ENCODE measurements at places on chromosomes 16 and 17.

- no peak for DNase-seq
Measured at GRCh38 chr17:61400066-61400716, 548 bp downstream of the TBX2 start.

DNA sequence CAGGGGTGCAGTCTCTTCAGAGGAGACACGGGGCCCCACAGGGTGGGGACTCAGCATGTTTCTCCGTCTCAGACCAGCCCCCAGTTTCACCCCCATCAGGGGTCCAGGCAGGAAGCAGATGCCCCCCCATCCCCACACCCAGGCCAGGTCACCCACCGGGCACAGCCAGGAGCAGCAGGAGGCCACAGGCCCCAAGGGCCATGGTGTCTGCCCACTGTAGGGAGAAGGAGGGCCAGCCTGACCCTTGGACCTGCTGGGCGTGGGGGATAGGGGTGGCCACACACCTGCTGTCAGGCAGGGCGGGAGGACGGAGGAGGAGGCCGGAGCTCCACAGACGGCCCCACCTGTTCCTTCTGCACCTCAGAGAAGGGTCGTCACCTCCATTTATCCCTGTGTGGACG lies at the start of gene TPSG1:
Gene TPSG1, minus strand, starts transcription at position 218 of the 401 bp plus-strand sequence. Its CDS starts 16 bp downstream, at position 202.
- no peak for DNase-seq

- no peak for DNase-seq
Measured at GRCh38 chr16:85550953-85551924, 61.9 kb upstream of the GSE1 start.

DNA sequence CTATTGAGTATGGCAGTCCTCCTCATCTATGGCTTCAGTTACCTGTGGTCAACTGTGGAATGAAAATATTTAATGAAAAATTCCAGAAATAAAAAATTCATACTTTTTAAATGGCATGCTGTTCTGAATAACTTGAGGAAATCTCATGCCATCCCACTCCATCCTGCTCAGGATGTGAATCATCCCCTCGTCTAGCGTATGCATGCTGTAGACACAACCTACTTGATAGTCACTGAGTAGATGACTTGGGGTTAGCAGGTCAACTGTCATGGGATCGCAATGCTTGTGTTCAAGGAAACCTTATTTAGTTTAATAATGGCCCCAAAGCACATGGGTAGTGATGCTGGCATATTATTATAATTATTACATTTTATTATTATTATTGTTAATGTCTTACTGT lies 4.8 kb upstream of the VAC14 start:
- DNase-seq, result no peak

DNA sequence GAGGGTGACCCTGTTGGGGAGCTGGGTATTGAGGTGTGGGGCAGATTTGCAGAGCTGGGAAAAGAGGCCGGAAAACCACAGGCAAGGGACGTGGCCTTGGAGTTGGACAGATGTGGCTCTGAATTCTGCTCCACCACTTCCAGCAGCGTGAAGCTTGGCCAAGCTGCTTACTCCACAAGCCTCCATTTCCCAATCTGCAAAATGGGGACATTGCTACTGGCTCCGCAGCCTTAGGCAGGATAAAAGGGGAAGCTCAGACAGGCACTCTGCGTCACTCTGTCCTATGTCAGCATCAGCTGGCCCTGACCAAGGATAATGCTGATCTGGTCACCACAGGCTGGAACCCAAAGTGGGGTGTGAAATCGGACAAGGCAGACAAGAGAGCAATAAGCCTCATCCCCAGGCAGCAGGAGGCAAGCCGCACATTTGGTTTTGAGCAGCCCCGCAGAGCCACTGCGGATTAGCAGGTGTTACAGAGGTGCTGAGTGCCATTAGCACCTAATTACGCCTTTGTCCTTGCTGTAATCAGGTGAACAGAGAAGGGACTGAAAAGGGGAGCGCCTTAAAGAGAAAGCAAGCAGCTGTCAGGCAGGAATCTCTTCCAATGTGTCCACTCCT lies 54.8 kb downstream of the SDK2 start:
- DNase-seq, result no peak

GRCh38 chr17:9520649-9521048 lies 55.0 kb downstream of the STX8 start:
- DNase-seq, result no peak

GRCh38 chr16:55666012-55666411 lies 10.2 kb downstream of the SLC6A2 start:
- DNase-seq, result no peak

DNA sequence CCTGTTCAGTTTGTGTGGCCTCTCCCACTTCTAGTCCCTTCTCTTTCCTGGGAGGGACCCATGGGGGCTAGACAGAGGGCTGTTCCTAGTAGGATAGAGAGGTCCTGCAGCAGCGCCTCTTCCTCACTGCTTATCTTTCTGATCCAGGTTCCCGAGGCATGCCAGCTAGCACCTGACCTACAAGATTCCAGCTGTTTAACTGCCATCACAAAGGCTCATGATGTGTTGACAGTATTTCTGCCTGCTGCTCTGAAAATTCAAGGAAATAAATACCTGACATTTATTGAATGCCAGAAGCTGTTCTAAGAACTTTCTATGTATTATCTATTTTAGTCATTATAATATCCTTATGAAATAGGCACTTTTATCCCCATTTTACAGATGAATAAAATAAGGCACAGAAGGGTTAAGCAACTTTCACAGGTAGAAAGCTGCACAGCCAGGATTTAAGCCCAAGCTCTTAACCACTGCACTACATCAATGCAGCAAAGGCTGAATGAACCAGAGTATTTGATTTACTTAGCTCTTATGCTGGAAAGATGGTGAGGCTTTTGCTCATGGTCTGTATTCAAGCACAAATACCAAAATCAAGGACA lies 38.8 kb downstream of the HEATR6 start:
- DNase-seq, result no peak

DNA sequence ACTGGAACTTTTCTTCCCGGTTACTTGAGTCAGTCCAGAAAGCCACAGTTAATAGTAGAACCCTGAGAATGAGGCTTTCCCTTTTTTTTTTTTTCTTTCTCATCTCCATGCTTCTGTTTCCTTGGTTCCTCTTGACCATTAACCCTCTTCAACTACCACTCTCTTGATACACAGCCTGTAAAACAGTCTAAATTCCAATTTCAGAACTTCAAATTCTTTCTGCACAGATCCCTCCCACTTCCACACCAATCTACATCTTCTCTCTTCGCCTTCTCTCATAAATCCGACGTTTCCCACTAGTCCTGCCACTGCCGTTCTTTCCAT lies 588 bp downstream of the METTL16 start:
- no peak for DNase-seq

DNA sequence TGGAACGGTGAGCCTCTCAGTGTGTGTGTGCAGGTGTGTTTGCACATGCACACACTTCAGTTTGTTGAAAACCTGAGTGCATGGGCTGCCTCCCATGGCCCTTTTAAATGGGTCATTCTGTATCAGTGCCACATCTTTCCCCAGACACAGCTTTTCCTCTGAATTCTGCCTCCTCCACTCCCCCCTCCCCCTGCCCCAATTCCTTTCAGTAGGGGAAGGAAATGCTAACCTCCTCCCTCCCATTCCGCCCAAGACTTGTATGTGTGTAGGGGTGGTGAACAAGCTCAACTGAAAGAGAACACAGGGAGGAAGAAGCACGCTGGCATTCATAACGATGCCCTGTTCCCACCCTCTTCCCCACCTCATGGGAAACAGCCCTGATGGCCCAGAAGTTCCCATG lies 34.3 kb downstream of the C17orf75 start:
- no peak for DNase-seq

GRCh38 chr17:41403404-41404023 lies 6.1 kb upstream of the KRT31 start:
- no peak for DNase-seq

DNA sequence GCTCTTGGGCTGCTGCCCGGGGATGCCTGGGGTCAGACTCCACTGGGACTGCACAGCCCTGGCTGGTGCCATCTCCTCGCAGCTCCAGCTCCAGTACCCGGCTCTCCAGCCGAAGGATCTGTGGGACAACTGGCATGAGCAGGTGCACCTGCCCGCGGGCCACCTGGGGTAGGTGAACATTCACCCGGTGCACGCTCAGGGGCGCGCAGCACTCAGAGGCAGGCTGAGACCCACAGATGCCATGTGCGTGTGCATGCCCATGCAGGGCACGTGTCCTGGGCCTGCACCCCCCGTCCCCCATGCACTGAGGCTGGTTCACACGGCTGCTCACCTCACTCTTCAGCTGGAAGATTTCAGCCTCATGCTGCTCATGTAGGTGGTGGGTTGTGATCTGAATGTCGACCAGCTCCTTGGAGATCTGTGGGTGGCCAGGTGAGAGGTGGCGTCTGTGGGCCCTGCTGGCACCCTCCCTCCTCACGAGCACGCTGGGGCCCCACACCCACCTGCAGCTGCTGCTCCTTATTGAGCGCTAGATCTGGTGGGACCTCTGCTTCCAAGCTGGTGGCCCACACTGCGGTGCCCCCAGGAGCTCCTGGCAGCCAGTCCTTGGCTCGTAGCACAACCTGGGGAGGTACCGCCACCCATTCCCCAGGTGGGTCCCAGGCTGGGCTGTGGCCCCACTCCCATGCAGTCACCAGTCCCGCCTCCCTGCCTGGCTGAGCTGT lies 618 bp downstream of the CCDC78 start:
- DNase-seq, result no peak

GRCh38 chr17:37024181-37024637 lies 75.5 kb downstream of the AATF start:
- DNase-seq, result no peak

DNA sequence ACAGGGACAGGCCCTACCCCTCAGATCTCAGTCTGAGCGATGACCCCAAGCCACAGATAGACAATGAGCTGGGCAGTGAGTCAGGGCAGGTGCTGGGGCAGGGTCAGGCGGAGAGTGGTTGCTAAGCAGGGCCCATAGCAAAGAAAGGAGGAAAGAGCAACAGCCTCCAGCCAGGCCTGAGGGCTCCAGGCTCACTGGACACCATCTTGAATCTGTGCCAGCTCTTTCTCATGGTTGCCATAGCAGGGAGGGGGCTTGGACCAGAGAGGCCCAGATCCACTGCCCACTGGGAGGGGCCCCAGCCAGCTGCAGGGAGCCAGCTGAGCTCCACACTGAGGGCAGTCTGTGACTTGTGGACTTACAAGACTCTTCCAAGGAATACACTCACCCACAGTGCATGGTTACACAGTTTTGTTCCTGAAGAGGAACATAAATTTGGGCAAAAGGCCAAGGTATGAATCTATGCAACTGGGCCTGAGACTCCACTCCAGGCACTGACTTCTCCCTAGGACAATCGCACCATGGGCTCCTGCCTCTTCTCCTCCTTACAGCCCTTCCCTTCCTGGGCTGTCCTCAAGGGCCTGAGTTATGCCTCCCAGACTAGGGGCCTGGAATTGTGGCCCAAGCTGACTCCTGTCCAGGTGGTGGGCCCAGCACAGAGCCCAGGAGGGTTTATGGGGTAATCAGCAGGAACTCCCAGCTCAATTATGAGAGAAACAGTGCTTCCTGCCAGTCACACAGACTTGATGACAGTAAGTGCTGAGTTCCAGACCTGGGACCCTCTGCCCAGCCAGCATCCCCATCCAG lies 59.9 kb downstream of the BEAN1 start:
- DNase-seq, result no peak

DNA sequence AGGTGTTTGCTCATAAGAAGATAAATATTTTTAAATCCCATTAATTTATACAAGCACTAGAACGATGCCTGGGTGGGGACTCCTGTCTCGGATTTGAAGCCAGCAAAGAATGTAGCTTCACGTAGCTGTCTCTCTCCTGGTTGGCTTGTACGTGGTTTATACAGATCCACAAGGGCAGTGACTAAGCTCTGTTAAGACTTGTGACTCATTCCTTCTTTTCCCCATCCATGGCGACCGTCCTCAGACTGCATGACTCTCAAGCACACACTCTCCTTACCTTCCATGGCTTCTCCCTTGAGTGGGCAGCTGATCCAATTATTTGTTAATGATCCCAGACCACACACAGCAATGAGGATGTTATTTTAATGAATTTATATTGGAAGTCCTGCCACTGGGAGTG lies 679.7 kb upstream of the SOX9 start:
- DNase-seq, result no peak

DNA sequence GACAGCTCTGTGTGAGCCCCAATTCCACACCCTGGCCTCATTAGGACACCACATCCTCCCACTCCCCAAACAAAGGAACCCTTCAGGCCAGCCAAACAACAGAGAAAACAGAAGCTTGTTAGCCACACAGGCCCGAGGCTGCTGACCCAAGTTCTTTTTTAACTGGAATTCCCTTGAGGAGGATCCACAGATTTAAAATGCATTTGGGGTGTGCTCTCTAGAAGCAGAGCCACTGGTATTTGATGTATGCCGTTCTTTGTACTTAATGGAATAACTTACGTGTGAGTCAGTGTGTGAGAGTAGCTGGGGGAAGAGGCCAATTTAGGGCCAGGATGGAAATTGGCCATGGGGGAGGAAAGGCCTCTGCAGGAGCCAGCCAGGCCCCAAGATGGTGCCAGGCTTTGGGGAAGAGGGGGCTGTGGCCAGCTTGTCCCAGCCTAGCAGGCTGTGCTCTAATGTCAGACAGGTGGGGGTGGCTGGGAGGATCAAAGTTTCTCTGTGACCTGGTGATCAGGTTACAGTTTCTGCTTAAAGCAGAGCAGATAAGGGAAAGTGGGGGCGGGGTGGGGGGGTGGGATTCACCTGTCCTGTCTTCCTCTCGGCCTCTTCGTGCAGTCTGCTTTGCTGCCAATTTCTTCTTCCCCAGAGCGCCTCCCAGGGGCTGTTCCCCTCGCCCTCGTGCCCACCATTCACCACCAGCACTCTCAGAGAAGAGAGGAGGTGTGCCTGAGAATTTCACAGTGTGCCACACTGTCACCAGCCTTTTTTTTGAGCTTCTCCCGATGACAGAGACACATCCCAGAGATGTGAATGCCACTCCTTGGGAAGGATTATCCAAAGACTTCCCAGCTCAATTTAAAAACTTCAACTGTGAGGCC lies 50.8 kb downstream of the TOM1L2 start:
- DNase-seq, result no peak

DNA sequence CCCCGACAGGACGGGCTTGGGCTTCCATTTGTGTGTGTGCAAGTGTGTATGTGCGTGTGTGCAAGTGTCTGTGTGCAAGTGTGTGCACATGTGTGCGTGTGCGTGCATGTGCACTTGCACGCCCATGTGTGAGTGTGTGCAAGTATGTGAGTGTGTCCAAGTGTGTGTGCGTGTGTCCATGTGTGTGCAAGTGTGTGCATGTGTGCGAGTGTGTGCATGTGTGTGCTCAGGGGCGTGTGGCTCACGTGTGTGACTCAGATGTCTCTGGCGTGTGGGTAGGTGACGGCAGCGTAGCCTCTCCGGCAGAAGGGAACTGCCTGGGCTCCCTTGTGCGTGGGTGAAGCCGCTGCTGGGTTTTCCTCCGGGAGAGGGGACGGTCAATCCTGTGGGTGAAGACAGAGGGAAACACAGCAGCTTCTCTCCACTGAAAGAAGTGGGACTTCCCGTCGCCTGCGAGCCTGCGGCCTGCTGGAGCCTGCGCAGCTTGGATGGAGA lies 23.1 kb upstream of the ITGAX start:
- no peak for DNase-seq

DNA sequence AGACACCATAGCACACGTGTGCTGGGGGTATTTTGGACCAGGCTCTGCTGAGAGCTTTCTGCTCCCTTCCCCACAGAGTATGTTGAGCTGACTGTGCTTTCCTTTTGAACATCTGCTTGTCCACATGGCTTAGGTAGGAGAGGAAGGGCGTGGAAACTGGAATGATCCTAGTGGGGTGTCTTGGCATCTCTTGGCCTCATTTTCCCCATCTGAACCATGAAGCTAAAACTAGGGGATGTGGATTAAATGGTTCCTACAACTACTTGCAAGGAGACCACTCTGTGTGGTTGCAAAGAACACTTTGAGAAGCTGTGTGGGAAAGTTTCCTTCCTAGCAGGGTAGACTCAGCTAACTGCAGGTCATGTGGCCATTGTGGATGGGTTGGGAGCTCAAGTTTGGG lies 6.7 kb upstream of the NLRC5 start:
- DNase-seq, result no peak

GRCh38 chr17:81085420-81085911 lies 50.5 kb downstream of the BAIAP2 start:
- no peak for DNase-seq
